Suppressor macrophage treated with lipopolysaccharide for 1 hour (primary cell): ENCODE measurements at places on chromosomes 11 and 22.
A peak's percentile ranks its signal among the peaks of the same experiment; 100 is the strongest.

DNA sequence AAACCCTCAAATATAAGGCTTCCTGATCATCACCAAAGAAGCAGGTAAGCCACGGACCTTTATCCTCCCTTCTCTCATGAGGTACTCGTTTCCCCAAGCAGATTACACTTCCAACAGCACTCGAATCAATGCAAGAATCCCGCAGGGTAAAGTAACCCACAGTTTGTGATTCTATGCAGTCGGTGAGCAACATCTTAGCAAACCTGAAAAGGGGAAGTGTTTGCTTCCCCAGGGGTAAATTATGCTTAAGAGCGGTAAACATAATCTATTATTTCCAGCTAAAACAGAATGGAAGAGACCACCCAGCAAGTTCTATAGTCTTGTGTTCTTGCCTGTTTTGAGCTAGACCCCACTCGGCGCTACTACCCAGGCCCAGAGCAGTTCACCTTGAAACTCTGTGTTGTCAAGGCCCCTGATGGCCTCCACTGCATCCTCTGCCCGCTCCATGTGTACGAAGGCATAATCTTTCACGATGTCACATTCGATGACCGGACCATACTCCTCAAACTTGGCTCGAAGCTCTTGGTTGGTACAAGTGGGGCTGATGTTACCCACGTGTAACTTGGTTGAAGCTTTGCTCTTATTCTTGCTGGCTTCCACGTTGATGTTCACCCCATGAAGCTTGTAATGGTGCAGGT is 1.3 kb downstream of the RBM4B start:
- peak; percentile 47 for DNase-seq

DNA sequence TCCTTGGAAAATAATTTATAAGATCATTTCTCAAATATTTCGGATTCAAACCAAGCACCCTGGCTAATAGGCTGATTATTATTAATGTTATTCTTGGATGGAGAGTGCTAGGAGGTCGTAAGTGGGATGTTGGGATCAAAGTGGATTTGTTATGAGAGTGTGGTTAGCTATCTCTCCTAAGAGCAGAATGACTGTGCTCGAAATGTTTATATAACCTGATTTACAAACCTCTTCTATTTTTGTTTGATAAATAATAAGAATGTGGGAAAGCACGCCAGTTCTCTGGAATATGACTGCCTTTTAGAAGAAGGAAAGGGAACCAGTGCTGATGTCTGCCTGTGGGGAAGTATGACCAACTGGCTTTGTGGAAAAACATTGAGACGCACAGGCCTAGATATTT is 527.5 kb downstream of the NTM start:
- no peak for DNase-seq

GRCh38 chr11:118656563-118657165 is 22.8 kb downstream of the TREH start:
- no peak for DNase-seq

GRCh38 chr11:9565822-9566560 is 7.5 kb upstream of the WEE1 start:
- peak; percentile 81 for DNase-seq

DNA sequence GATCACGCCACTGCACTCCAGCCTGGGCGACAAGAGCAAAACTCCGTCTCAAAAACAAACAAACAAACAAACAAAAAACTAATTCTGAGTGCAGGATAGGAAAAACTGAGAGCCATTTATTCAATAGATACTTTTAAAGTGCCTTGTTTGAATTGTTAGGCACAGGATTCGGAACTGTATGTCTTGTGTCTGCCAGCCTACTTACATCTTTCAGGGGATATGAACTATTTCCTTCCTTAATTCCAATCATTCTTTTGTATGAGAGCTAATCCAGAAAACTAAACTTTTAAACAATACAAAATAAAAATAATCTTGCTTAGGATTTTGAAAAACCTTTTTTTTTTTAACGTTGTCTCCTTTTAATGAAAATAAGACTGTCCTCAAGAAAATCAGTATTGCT is 12.6 kb downstream of the UVRAG start:
- no peak for DNase-seq

DNA sequence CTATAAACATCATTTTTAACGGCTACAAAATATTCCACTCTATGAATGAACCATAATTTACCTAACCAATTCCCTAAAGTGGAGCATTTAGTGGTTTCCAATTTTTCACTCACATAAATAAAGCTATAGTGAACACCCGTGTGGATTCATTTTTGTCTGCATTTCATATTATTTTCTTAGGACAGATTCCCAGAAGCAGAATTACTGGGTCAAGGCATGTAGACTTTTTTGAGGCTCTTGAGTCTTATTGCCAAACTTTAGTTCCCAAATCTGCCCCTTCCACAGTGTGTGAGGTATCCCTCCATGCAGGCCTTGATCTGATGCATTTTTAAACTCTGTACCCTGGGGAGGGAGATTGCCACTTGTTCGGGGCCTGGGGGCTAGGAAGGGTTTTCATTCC is 198.2 kb downstream of the TENM4 start:
- DNase-seq: no peak

GRCh38 chr22:45481661-45482060 is 21.0 kb upstream of the FBLN1 start:
- DNase-seq: no peak

DNA sequence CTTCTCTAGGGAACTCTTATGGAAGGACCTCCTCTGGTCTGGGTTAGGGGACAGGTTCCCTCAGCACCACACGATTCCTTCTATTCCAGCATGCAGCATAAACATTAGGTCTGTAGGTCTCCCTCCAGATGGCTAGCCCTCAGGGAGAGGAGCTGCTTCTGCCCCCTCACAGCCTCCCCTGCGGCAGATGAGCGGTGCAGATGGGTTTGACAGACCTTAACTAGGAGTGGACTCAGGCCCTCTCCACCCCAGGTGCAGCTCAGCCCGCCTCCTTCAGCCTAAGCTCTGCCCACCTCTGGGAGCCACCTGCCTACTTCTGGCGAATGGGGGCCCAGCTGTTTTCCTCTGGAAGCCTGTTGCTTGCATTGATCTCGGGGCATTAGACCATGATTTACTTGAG is 55.7 kb upstream of the EIF3D start:
- DNase-seq: no peak
